RPMI8226 (cell line): ENCODE measurements at places on chromosomes 2 and 18.

DNA sequence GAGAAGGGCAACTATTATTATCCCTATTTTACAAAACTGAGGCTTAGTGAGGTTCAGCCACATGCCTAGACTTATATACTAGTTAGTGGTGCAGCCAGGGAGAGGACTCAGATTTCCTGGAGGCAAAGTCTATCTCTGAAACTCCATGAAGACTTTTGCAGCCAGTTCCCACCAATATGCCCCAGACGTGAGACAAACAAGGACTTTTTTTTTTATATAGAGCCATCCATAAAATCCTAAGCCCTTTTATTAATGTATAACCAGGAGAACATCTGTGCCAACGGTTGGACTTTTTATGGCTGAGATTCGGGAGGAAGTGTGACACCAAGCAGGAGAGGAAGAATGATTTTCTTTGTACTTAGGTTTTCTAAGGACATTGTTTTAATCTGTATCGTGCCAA is 29.9 kb downstream of the LIPG start:
- no peak for DNase-seq

DNA sequence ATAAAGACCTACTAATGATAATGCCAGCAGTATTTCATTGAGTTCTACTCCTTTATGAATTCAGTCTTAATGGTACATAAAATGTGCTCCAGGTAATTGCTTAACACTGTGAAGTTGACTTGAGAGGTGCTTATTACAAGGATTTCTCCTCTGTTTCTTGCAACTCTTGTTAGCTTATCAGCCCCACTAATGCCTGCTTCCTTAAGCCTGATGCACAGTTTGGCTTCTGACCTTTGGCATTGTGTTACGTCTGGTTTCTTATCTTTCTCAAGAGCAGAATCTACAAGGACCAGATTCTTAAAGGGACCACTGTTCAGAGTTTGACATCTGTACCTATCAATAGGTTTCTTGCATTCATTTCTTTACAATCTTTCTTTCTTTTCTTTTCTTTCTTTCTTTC is 223.9 kb upstream of the CWC22 start:
- DNase-seq, result no peak

GRCh38 chr2:173711816-173712215 is 253.4 kb downstream of the SP3 start:
- no peak for DNase-seq

- no peak for DNase-seq
Measured at GRCh38 chr2:217362710-217363109, 502.8 kb upstream of the TNP1 start.

GRCh38 chr18:7575465-7576028 is 8.4 kb downstream of the PTPRM start:
- DNase-seq, result peak; percentile 62

DNA sequence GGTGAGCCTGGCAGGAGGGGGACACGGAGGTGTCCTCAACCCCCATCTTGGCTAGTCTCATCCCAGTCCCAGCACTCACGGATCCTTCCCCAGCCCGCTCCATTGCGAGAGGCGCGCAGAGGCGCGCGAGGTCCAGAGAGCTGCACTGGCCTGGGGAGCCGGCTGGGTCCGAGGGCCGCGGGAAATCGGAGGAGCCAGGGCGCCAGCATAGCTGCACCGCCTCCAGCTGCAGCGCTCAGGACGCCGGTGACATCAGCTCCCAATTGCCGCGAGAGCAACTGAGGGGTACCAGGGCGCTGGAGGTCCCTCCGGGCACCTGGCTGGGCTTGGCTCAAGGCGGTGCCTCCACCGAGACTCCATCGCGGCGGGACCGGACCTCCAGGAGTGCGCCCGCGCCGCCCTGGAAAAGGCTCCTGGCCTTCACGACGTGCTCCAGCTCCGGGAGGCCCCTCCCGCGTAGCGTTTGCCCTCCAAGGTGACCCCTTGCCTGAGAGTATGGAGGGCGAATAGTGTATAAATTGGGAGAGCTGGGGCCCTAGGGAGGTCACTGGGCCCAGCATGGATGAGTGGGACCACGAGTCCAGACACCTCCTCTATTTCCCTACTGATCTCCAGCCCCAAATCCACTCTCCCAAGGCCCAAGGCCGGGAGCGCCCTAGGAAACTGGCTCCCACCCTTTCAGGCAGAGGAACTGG is 5.5 kb downstream of the RTKN start:
- DNase-seq, result no peak

DNA sequence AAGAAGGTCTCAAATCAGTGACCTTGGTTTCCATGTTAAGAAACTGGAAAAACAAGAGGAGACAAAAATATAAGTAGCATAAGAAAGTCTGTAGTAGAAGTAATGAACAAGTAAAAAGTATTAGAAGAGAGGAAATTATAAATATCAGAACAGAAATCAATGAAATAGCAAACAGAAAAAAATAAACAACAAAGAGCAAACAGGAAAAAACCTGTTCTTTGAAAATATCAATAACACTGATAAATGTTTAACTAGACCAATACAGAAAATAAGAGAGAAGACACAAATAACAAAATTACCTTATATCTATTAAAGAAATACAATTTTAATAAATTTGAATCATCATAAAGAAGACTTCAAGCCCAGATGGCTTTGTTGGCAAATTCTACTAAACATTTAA is 113.3 kb downstream of the MAIP1 start:
- DNase-seq, result no peak

DNA sequence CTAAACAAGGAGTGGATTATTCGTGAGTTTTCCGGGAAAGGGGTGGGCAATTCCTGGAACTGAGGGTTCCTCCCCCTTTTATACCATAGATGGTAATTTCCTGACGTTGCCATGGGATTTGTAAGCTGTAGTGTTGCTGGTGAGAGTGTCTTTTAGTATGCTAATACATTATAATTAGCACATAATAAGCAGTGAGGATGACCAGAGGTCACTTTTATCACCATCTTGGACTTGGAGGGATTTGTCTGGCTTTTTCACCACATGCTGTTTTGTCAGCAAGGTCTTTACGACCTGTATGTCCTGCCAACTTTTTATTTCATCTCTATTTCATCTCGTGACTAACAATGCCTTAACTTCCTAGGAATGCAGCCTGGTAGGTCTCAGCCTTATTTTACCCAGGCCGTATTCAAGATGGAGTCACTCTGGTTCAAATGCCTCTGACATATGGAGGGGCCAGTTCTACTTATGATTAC is 124.8 kb upstream of the B3GNT2 start:
- DNase-seq, result no peak

DNA sequence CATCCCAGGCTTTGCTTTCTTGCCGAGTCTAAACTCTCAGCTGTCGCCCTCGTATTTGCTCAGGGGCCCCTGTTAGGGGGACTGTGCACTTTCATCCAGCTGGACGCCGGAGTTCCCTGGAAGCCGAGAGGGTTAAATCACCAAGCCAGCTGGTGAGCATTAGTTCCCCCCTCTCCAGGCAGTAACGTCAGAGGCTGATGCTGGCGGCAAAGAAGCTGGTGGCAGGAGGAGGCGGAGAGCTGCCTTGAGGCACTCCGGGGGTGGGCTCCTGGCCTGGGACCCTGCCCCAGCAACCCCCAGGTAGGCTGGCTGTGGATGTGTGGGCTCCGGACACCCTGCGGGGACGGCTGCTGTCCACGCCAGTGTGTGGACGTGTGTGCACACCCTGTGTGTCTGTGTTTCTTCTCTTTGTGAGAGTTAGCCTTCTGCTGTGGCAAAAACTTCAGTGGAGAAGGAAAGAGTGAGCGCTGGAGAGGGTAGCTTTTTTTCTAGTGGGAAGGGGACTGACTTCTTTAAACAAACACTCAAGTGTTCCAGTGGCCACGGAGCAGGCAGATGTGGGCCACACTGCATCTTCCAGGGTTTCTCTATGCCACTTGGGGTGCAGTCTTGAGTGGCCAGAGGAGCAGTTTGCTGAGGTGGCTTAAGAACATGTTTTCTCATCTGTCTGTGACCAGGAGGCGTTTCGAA is 84.7 kb downstream of the GLI2 start:
- DNase-seq, result peak; percentile 34

- no peak for DNase-seq
Measured at GRCh38 chr2:237901932-237902850, 42.8 kb downstream of the RAMP1 start.

DNA sequence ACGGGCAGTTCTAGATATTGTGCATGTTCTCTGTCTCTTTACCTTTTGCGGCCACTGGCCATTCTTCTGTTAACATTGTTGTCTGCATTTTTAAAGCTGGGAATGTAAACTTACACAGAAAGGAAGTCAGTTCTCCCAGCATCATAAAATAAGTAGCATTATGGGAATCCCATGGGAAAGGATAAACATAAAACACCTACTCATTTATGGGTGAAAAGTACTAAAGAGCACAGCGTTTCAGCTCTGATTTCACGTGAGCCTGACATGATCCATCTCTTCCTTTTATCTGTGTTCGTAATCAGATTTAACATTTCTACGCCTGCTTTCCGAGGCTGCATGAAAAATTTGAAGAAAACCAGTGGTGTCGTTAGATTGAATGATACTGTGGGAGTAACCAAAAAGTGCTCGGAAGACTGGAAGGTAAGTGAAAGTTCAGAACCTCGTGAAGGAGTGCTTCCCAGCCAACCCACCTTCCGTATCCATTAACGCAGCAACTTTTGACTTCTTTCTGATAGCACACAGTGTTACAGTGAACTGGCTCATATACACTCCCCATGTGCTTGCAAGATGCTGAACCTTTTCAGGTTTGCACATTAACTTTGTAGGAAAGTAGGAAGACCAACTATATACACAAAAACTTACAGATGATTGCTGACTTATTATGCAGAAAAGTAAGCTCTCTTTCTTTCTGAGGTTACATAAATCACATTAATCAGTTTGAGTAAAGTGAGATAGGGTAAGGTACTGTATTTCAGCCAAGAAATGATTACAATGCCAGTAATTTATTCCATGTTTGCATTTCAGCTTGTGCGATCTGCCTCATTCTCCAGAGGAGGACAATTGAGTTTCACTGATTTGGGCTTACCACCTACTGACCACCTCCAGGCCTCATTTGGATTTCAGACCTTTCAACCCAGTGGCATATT is 86.5 kb upstream of the TTC39C start:
- DNase-seq, result no peak

DNA sequence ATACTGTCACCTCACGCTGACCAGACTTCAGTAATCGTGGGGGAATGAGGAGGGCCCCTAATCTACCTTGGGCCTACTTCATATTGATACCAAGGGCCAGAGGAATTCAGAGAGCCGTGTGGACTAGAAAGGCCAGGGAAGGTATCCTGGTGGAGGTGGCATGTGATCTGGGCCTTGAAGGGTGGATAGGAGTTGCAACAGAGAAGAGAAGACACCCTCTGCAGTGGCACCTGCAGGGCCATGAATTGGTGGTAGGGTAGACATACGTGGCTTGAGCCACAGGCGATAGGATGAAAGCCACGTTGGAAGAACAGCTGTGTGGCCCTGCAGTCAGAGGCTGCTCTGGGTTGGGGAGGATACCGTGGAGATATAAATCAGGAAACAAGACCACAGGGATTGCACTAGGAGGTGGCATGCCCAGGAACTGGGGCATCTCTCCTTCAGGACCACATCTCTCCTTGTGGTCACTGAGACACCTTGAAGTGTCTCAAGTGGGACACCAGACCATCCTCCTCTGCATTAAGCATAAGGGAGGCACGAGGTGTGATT is 141.4 kb downstream of the CYP26B1 start:
- DNase-seq, result no peak

GRCh38 chr2:128086244-128086643 is 4.8 kb upstream of the UGGT1 start:
- DNase-seq, result no peak

DNA sequence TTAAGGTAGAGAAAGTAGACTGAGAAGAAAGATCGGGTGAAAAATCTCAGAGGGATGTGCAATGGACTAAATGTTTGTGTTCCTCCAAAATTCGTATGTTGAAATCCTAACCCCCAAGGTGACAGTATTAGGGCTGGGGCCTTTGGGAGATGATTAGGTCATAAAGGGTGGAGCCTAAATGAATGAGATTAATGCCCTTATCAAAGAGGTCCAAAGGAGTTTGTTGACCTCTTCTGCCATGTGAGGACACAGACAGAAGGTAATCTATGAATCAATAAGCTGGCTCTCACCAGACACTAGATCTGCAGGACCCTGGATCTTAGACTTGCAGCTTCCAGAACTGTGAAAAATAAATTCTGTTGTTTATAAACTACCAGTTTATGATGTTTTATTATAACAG is 2.7 kb upstream of the NMI start:
- DNase-seq, result no peak

DNA sequence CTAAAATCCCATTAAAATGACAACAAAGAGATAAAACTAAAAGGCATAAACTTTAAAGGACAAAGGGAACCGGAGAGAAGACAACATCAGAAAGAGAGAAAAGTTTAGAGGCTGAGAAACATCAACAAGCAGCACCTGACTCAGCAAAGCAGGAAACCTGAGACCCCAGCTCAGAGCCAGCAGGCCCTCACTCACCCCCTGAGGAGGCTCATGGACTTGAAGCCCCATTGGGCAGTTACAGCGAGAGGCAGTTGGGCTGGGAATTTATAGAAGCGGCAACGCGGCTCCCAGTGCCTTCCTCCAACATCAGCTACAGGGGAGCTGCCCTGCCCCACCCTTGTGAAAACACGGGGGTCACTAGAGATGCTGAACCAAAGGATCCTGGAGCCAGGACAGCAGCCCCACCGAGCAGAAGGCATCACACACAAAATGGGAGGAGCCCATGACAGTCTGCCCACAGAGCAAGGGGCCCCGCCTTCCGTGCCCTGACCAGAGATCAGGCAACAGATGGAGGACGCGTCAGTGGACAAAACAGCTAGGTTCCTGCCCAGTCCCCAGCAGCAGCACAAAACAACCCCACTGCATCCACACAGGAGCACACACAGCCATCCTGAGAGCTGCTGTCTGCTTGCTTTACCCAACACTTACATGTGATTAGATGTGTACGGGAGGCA is 52.7 kb downstream of the CMPK2 start:
- no peak for DNase-seq

DNA sequence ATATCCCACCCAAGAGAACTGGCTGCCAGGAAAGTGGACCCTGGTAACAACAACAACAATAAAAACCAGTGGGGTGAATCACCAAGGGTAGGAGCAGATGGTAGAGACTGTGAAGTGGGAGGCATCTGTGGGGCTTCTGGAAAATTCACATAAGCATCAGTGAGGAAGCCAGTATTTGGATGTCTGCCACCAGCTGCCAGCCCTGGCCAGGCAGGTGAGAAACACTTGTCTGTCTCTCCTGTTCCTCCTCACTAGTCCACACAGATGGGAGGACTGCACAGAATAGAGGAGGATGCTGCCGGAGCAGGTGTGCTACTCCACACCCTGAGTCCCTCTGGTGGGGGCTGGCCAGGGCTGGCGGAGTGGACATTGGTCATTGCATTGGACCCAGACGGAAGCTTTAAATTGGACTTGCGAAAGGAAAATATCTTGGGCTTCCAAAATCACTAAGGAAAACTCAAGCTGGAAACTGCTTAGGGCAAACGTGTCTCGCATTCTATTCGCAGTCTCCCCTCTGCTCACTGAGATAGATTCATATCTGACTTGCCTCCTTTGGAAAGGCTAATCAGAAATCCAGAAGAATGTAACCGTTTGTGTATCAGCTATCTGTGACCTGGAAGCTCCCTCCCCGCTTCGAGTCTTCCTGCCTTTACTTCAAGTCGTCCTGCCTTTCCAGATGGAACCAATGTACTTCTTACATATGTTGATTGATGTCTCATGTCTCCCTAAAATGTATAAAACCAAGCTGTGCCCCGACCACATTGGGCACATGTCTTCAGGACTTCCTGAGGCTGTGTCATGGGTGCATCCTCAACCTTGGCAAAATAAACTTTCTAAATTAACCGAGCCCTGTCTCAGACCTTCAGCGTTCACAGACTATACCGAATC is 69.1 kb downstream of the NAB1 start:
- peak; percentile 11 for DNase-seq
